Daoy (cell line): ENCODE measurements at places on chromosomes 13 and 19. TPM values are rescaled to one million over a fixed set of nuclear protein-coding genes. Genes with fewer than 3 reads are reported as not detected.

F2RL3 gene
- total RNA-seq = 2.9 and 7.0 TPM in 2 replicates

CGB3 gene
- total RNA-seq = 5.3 and 11.9 TPM in 2 replicates

SNRNP70 gene
- 179 and 191 TPM in 2 replicates for total RNA-seq

GRCh38 chr19:46173886-46174480 lies 25.9 kb downstream of the IGFL2 start:
- no peak for DNase-seq

- no peak for DNase-seq
These were observed 642.7 kb upstream of the ARGLU1 start for GRCh38 chr13:107210723-107211030.

DNA sequence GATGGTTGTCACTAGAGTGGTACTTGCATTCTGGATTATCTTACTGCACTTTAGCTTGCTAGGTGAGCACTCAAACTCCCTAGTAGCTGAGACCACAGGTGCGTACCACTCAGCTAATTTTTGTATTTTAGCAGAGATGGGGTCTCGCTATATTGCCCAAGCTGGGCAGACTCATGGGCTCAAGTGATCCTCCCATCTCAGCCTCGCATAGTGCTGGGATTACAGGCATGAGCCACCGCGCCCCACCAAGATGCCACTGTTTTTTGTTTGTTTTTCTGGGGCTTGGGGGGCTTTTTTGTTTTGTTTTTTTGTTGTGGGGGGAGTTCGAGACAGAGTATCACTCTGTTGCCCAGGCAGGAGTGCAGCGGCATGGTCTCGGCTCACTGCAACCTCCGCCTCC lies 17.8 kb downstream of the LYPD3 start:
- DNase-seq = no peak

APOC4 gene
- not detected in 2 replicates for total RNA-seq

ZNF761 gene
- 12.3 and 12.8 TPM in 2 replicates for total RNA-seq

- DNase-seq = no peak
These were observed at the start of gene PRTN3 for GRCh38 chr19:840519-841206. Gene PRTN3, plus strand, starts transcription at chr19:840999. Its CDS starts 10 bp downstream, at chr19:841009.

GRCh38 chr13:98581971-98582702 lies 5.2 kb upstream of the STK24 start:
- peak; percentile 35 for DNase-seq

- DNase-seq = no peak
These were observed 359.2 kb downstream of the IRS2 start for GRCh38 chr13:109427148-109427547.

DOCK6 gene
- 2.9 and 4.3 TPM in 2 replicates for total RNA-seq

- peak; percentile 53 for DNase-seq
These were observed 17.7 kb upstream of the SEMA6B start for GRCh38 chr19:4577020-4577782.
